ENCODE measurements at places on chromosomes 1 and 21.

- peak; percentile 24 for DNase-seq
Observed at GRCh38 chr1:51517361-51518032, 1.6 kb downstream of the EPS15 start.

DNA sequence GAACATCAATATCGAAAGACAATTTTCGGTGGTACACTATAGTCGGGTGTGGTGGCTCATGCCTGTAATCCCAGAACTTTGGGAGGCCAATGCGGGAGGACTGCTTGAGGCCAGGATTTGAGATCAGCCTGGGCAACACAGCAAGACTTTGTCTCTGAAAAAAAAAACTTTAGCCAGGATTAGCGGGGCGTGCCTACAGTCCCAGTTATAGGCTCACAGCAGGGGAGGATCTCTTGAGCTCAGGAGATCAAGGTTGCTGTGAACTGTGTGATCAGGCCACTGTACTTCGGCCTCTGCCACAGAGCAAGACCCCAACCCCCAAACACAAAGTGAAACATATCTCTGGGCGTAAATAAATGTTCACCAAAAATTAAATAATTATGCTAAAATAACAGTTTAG lies 1.6 kb downstream of the TADA1 start:
- no peak for DNase-seq

DNA sequence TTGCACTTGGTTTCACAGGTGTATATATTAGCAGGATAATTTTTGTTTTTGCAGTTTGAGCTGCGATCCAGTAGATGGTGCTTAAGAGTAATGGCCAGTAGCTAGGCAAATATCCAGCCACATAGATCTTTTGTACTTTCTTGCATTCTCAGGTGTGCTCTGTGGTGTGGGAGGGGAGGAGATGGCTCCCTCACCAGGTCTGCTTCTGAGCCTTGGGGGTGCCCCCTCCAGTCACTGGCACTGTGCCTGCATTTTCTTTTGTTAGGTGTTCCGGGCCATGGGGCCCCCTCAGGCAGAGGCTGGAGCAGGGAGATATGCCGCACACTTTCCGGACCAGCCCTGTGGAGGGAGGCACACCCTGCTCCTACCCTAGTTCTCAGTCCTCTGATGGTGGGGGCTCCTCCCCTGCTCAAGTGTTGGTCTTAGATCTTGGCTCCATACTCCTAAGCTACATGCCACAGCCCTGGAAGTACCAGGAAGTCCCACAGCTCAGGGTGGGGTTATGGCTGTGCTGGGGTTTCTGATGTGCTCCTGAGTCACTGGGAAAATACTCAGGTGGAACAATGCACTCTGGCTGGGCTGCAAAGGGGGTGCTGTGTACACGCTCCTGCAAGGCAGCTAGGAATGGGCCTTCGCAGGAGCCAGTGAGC lies 197.6 kb upstream of the DMRTA2 start:
- no peak for DNase-seq

DNA sequence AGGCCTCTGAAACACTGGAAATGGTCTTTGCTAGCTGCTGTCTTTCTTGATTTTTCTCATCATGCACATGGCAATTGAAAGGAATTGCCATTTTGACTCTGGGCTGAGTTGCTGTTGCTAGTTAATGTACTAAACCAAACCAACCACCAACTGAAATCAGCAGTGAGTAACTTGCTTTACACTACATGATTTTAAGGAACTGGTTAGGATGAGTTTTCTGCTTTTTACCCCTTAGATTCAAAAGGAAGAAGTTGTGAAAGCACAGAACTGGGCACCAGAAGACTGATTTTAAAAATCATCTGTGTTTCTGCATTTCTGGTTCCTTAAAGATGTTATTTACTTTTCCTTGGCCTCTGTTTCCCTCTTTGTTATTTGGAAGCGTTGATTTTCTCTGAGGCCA lies 361.9 kb downstream of the HLX start:
- DNase-seq: no peak

- DNase-seq: no peak
Observed at GRCh38 chr1:100746542-100746932, 27.0 kb downstream of the VCAM1 start.

- DNase-seq: no peak
Observed at GRCh38 chr1:188888386-188888785, 1589.3 kb downstream of the BRINP3 start.

- DNase-seq: no peak
Observed at GRCh38 chr1:64875606-64876005, 90.7 kb downstream of the JAK1 start.

- no peak for DNase-seq
Observed at GRCh38 chr1:236681219-236681618, 5.1 kb upstream of the ACTN2 start.
